ENCODE measurements at places on chromosomes 4 and X.

- no peak overlapping the region for H3K4me3 ChIP-seq
- H3K36me3 ChIP-seq: no peaks in the 10 kb centered on the region
- H3K27ac ChIP-seq: no peak overlapping the region
- H3K27me3 ChIP-seq: no peaks in the 10 kb centered on the region
- no peaks in the 10 kb centered on the region for H3K4me1 ChIP-seq
Measured at GRCh38 chr4:80903020-80903419, 127.5 kb upstream of the BMP3 start.

- peaks cover 49% of the 10 kb centered on the region for H3K4me1 ChIP-seq
- peak overlapping the region; percentile 84 for H3K27ac ChIP-seq
- no peaks in the 10 kb centered on the region for H3K36me3 ChIP-seq
- peak overlapping the region; percentile 33 for H3K4me3 ChIP-seq
Measured at GRCh38 chrX:130173190-130173895, 1.6 kb downstream of the RAB33A start.

- H3K27me3 ChIP-seq: no peaks in the 10 kb centered on the region
- H3K4me3 ChIP-seq: no peak overlapping the region
Measured at GRCh38 chr4:154503598-154503997, 12.0 kb upstream of the DCHS2 start.

DNA sequence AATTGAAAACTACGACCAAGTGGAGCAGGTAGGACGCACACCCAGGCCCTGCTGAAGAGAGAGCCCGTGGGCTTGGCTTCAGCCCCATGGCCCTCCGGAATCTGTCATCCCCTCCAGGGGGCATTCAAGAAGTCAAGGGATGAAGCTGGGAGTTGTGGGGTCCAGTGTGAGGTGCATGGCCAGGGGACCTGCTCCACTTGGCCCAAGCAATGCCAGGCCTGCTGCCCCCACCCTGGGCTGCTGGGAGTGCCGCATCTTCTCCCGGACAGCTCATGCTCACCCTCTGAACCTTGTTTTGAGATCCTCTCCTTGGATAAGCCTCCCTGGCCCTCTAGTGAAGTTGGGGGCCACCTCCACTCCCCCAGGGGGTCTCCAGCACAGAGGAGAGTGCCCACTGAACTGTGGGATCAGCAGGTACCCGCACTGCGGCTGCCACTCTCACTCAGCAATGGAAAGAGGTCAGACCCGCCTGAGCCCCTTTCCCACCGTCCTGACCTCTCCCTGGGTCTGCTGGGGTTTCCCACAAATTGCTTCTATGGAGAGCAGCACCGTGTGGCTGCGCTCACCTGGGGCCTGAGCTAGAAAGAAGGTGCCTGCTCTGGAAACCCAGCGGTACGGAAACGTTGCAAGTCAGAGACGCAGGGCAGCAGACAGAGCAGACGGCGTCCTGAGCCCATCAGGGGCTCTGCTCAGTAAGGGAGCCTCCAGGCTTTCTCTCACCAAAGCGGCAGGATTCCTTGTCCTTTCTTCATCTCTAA lies 5.0 kb upstream of the ABLIM2 start:
- peaks cover 24% of the 10 kb centered on the region for H3K4me1 ChIP-seq
- H3K27me3 ChIP-seq: peaks cover 9% of the 10 kb centered on the region
- H3K27ac ChIP-seq: peak overlapping the region; percentile 64
- DNase-seq: peak; percentile 28
- H3K36me3 ChIP-seq: no peaks in the 10 kb centered on the region

Data from MM.1S (cell line).